Sciatic nerve (tissue), 2 donors: ENCODE measurements at places on chromosomes 2 and 18.

- no peak for DNase-seq
These were observed 203.7 kb downstream of the SETBP1 start for GRCh38 chr18:44884431-44884830.

DNA sequence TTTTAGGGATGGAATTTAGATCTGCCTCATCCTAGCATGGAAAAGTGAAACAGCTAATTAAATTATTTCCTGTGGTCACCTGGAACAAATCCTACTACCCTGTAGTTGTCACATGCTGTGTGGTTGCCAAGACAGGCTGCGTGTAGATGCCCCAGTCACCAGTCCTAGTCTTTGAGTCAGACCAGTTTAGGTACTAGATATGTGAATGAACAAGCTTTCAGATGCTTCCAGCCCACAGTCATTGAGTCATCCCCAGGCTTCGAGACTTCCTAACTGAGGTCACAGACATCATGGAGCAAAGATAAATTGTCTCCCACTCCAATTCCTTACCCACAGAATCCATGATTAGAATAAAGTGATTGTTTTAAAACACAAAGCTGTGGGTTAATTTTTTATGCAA, 35.8 kb upstream of the GRB14 start:
- no peak for DNase-seq

GRCh38 chr2:135525786-135526185, 5.2 kb downstream of the ZRANB3 start:
- DNase-seq, result no peak

GRCh38 chr2:241074065-241074818, 27.8 kb downstream of the MTERF4 start:
- no peak for DNase-seq

GRCh38 chr2:200309296-200310049, 3.0 kb downstream of the SPATS2L start:
- no peak for DNase-seq

DNA sequence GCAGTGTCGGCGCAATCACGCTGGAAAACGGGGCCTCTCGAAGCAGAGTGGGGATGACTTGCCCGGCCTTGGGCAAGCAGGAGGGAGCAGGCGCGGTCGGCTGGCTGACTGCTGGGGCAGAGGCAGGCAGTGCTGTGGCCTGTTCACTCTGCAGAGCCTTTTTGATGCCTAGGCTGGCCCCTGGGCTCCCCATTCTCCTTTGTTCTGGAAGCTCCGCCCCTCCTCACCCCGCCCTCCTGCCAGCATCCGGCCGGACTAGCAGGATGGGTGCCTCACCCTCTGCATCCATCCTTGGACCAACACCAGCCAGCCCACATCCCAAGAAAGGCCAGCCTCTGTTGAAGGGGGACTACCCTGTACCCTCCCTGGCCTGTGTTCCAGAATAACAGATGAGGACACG, at the start of gene ASPRV1:
ASPRV1 (minus strand) TSS at position 136 of the 400 bp plus-strand sequence. CDS start 195 bp downstream, outside the sequence.
- no peak for DNase-seq

GRCh38 chr2:136072621-136073020, 45.3 kb downstream of the CXCR4 start:
- no peak for DNase-seq

DNA sequence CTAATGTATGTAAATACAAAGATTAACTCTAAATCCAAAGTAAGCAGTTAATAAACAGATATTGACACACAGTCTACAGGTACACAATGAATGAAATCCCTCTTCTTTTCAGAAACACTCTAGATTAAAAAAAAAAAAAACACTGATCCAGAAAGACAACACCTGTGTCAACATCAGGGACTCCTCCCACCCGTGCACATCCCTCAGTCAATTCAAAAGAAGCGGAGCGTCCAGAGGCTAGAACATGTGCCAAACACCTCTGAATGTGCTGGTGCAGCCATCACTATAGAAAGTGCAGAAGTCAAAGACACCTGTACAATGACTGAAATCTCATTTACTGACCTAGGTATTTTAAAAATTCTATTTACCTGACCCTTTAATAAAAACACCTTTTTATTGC, 622.6 kb upstream of the ID2 start:
- no peak for DNase-seq

DNA sequence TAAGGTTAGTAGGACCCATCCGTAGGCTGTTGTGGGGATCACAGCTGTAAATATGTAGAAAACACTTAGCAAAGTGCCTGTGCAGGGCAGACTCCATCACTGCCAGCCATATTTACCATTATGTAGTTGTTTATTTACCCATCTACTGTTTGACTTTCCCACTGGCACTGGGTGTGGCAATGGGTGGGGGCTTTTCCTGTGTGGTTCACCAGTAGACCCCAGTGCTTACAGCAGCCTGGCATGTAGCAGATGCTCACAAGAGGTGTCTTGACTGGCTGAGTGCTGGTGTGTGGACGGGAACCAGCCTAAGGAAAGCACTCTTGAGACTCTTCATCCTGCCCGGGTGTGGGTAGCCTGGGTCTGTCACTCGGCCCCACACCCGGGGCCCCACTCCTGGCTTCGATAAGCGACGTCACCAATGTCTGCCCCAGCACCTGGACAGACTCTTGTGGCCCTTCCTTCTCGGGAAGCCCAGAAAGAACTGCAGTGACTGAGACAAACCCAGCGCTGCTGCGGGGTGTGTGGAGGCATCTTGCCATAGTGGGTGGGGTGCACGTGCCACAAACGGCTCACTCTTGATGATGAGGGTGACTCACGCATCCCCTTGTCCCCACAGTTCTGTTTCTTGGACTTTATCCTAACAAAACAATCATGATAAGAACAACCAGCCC, 78.3 kb downstream of the HDAC4 start:
- DNase-seq, result peak; percentile 55

DNA sequence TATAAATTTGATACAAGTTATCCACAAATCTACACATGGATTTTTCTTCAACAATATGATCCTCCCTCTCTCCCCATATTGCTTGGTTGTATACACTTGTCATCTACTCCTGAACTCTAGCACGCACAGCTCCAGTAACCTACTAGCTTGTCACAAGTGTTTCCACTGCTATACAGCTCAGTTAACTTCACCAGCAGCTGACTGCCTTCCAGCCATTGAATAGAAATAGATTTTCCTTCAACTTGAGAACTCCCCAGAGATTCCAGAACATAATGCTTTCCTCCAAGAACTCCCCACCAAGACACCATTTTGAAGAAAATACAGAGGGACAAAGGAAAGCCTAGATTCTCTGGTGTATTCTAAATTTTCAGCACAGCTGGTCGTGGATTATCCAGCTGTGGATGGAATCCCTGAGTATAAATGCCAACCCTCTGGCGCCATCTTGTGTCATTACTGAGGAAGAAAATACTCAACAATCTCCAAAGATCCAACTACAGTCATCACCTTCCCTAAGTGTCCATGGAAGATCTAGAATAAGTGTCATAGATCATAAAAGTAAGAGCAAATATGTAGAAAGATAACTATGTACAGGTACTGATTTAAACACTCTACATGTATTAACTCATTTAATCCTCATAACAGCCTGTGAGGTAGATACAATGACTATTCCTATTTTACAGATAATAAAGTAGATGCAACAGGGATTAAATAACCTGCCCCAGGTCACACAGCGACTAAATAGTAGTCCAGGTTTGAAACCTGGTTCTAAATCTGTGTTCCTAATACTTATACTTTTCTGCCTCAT, 156.7 kb downstream of the ARHGAP28 start:
- no peak for DNase-seq

GRCh38 chr2:8306530-8307351, 375.1 kb upstream of the ID2 start:
- DNase-seq, result no peak

DNA sequence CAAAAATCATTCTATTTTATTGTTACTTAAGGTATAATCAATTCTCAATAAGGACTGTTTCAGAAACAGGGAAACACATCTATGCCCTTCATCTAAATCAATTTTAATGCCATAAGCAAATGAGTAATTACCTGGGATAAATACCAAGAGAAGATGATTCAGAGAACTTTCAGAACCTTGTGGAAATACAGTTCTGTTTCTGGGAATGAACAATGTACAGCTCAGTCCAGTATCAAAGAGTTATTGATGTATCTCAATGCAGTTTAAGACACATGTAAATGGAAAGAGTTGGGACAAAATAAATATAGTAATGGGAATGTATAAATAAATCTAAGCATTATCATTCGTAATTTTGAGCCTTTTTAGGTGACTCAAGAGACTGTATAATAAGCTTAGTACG, 60.1 kb downstream of the PTPN2 start:
- no peak for DNase-seq

GRCh38 chr2:227473122-227473461, 1.1 kb downstream of the AGFG1 start:
- DNase-seq, result no peak

DNA sequence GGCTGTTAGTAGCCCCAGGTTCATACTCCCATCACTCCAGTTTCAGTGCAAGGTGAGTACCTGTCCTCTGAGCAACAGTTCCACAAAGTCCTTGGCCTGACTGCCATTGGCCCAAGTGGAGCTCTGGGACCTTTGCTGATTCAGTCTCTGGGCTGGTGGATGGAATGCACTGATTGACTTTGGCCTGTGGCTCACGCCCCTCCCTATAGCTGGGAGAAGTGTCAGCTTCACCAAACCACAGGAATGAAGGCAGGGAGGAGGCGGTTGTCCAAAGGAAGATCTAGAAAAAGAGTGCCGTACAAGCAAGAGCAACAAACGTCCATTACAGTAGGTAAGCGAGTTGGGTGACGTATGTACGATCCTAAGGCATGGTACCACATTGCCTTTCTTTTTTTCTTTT, 34.0 kb downstream of the QPCT start:
- DNase-seq, result no peak

DNA sequence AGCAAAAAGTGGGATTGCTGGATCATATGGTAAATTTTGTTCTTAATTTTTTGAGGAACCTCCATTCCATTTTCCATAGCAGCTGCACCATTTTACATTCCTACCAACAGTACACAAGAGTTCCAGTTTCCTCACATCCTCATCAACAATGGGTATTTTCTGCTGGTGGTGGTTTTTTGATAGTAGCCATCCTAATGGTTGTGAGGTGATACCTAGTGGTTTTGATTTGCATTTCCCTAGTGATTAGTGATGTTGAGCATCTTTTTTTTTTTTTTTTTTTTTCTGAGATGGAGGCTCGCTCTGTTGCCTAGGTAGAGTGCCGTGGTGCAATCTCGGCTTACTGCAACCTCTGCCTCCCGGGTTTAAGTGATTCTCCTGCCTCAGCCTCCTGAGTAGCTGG, 30.5 kb downstream of the METTL21A start:
- DNase-seq, result no peak

DNA sequence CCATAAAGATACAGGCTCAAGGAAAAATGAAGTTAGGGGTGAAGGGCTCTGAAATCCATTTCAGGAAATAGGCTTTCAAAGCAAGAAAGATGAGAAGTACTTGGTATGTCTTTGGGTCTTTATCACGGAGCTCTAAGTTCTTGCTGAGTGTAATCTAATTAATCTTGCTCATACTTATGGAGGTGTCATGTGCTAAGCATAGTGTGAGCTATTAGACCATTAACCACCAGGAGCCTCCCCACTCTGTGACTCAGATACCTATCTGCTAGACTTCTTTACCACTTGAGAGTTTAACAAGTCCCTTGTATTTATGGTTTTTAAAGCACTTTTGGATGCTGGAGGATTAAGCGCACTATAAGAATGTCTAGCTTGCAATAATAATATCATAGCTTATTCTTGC, 678.7 kb downstream of the EPHA4 start:
- DNase-seq, result no peak

GRCh38 chr18:25669741-25670140, 317.8 kb upstream of the ZNF521 start:
- no peak for DNase-seq

DNA sequence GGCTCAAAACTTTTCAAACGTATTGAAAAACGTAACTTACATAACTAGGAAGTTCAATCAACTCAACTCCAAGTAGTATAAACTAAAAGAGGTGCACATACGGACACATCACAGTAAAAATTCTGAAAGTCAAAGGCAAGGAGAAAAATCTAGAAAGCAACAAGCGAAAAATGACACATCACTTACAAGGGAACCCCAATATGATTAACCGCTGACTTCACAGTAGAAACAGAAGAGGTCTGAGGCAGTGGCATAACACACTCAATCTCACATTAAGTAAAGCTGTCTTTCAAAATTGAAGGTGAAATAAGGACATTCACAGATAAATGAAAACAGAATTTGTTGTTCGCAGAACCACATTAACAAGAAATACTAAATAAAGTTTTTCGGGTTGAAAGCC, 32.7 kb downstream of the PPP4R1 start:
- no peak for DNase-seq

GRCh38 chr2:1055014-1055595, 104.5 kb downstream of the SNTG2 start:
- no peak for DNase-seq
